ENCODE measurements at places on chromosomes 5 and 9. TPM values are rescaled to one million over a fixed set of nuclear protein-coding genes. Genes with fewer than 3 reads are reported as not detected.

DNA sequence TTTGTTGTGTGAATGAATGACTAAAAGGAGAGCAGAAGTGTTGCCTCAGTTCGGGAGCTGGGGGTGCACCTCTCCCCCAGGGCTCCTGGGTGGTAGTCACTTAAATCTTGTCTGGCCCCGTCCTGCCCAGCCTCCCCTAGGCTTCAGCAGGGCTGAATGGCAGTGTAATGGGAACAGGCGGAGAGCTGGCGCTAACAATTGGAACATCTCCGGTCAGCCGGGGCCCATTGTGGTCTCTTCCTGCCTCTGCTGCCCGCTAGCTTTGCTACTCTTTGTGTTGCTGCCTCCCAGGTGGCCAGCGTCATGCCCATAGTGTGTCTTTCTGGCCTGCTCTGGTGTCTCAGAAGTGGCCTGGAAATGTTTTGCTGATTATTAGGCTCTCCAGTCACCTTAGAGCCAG lies 62.3 kb downstream of the RGS3 start:
- no peaks in the 10 kb centered on the region for H3K27me3 ChIP-seq
- no peaks in the 10 kb centered on the region for H3K36me3 ChIP-seq
- no peak overlapping the region for H3K27ac ChIP-seq
- peaks cover 17% of the 10 kb centered on the region for H3K4me1 ChIP-seq
- DNase-seq = no peak

GRCh38 chr5:133552925-133553525 lies 59.3 kb downstream of the FSTL4 start:
- H3K36me3 ChIP-seq = no peaks in the 10 kb centered on the region
- no peak overlapping the region for H3K27ac ChIP-seq
- no peaks in the 10 kb centered on the region for H3K27me3 ChIP-seq
- DNase-seq = peak; percentile 58
- H3K4me1 ChIP-seq = no peaks in the 10 kb centered on the region

The SPATA31C1 gene
- polyA plus RNA-seq = not detected

The MORN5 gene
- not detected for polyA plus RNA-seq

The GLDC gene
- polyA plus RNA-seq = 4.1 TPM

Measured in SK-N-SH (cell line).